DMS79 (cell line): ENCODE measurements at places on chromosomes 1 and 21.

DNA sequence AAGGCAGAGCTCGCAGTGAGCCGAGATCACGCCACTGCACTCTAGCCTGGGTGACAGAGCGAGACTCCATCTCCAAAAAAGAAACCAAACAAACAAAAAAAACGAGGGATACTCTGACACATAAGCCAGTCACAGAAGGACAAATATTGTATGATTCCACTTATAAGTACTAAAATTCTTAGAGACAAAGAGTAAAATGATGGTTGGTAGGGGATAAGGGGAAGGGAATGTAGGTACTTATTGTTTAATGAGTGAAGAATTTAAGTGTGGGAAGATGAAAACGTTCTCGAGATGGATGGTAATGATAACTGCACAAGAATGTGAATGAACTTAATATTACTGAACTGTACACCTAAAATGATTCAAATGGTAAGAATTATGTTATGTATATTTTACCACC, 66.7 kb upstream of the GUCA2A start:
- DNase-seq, result no peak

GRCh38 chr1:47575855-47576757, 138.3 kb downstream of the FOXD2 start:
- no peak for DNase-seq

DNA sequence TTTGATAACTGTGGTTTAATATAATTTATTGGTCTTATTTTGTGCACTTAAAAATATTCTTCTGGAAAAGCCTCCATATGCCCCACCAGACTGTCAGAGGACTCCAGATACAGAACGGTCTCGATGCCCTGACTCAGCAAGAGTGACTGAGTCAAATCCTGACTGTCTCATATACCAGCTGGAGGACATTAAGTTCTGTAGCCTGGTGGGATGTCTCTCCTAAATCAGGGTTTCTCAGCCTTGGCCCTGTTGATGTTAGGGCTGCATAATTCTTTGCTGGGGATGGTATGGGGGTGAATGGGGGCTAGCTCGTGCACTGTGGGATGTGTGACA, 67.7 kb upstream of the TLR5 start:
- no peak for DNase-seq

DNA sequence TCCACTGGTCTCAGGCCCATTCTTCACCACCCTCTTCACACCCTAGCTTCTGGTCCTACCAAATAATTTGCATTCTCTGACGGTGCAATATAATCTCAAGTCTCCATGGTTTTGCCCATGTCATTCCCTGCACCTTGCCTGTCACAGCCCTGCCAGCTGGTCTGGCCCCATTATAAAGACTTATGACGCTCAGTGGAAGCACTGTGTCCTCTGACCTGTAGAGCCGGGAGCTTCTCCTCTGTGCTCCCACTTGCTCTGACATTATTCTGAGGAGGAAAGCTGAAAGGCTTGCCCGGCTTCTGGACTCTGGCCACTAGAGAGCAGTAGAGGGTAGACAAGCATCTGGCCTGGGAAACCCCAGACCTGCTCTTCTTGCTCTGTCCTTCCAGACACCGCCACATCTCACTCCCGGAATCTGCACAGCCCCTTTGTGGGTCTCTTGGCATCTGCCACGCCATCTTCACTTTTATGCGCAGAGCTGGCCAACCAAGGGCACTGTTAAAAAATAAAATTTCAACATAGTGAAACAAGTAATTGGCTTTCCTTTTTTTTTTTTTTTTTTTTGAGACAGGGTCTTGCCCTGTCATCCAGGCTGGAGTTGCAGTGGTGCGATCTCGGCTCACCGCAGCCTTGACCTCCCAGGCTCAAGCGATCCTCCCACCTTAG, 44.4 kb downstream of the NENF start:
- DNase-seq, result peak; percentile 55

GRCh38 chr1:1291023-1291528, 10.8 kb downstream of the SCNN1D start:
- DNase-seq, result peak; percentile 40

DNA sequence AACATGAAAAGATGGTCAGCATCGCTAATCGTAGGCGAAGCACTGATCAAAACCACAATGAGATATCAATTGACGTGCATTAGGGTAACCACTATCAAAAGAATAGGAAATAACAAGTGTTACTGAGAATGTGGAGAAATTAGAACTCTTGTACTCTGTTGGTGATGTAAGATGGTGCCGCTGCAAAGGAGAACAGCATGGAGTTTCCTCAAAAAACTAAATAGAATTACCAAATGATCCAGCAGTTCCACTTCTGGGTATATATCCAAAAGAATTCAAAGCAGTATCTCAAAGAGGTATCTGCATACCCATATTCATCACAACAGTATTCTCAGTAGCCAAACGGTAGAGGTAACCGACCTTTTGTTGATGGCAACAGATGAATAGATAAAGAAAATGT, 8.3 kb upstream of the CD101 start:
- no peak for DNase-seq

DNA sequence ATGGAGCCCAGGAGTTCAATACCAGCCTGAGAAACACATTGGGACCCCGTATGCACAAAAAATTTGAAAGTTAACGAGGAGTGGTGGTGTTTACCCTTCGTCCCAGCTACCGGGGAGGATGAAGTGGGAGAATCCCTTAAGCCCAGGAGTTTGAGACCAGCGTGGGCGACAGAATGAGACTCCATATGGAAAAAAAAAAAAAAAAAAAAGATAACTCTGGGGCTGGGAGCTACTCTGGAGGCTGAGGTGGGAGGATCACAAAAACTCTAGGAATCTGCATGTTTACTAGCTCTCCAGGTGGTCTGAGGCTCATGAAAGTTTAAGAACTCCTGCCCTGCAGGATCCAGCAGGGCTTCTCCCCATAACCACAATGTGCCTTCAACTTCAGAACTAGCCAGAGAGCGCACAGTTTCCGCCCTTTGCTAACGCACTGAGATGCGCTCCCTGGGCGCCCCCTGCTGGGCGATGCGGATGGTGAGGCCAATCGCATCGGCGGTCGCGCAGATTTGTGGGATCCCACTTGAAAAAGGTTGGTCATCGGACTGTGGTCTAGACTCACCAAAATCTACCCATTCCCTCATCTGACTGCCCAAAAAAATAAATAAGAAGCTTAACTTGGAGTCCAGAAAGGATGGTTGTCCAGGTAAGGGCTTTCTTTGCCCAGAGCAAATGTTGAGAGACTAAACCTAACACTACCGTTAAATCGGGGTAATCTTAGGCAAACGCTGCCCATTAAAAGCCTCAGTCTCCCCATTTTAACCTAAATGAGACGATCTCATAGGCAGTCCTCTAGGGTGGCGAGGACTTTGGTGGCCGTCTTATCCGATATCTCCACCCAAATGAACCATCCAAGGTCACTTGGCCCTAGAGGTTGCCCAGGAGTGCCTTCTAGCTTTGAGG, 8.8 kb downstream of the ZNF683 start:
- no peak for DNase-seq

DNA sequence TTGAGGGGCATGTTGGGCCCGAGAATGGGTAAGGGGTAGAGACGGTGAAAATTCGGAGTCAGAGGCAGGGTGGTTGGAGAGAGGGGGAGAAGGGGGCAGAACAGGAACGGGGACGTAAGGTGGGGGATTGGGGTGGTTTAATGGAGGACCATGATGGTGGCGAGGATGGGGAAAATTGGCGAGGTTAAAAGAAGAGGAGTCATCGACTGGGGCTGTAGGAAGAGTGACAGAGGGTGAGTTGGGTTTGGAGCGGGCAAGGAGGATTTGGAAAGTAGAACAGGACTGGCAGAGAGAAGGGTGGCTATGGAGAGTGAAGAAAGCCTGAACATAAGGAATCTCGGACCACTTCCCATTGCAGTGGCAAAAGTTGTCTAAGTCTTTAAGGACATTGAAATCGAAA, 10.8 kb upstream of the ZBTB48 start:
- DNase-seq, result no peak

GRCh38 chr1:105544475-105544874, 1512.0 kb upstream of the PRMT6 start:
- no peak for DNase-seq

DNA sequence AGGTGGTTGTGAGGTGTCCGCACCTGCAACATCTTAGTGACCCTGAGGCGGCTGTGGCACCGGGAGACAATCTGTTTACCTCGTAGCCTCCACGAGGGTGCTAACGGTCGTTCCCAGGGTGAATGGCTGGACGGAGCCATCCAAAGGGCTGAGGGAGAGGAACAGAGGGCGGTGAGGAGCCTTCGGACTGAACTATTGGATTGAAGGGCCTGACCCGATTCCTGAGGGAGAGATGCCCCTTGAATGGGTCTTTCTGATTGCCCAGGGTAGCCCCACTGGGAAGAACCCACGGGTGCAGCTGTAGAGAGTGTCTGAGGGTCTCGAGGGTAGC, 2.3 kb downstream of the NR5A2 start:
- no peak for DNase-seq

GRCh38 chr1:222054416-222054815, 312.5 kb upstream of the DUSP10 start:
- DNase-seq, result no peak

DNA sequence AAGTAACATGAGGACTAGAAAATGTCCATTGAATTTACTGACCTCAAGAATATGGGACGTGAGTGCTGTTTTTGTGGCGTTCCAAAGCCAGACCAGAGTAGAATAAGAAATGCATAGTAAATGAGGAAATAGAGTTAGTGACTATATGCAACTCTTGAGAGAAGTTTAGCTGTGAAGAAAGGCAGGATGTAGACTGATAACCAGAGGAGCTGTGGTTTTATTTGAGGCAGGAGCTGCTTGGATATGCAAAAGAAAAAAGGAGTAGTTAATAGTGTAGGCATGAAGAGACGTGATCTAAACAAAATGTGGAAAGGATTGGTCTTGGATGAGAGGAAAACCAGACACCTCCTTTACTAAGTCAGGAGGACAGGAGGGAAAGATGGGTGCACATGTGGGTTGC, 28.2 kb downstream of the DNAH14 start:
- no peak for DNase-seq

GRCh38 chr1:6009120-6010040, 17.2 kb upstream of the NPHP4 start:
- no peak for DNase-seq

- DNase-seq, result no peak
Observed at GRCh38 chr21:22421416-22422180, 1423.4 kb downstream of the NCAM2 start.

DNA sequence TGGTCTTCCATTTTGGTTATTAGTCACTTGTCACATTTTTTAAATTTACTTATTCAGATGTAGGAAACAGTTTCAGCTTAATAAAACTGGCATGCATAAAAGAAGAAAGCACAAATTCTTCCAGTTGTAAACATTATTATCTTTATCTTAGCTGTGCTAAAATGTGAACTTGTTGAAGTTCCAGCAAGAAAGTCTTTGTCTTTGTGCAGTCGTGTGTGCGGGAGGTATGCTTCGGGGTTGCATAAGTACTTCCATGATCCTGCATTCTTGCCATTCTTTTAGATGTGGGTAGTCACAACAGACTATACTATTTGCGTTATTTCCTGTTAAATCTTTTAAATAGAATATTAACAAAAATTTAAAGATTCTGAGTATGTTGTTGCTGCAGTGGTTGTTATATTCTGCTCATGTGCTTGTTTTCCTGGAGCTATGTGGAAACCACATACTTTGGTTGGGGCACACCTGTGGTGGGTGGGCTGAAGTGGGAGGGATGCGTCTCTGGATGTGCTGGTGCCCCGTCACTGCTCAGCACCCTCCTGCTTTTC, 49.9 kb downstream of the CBS start:
- DNase-seq, result no peak

DNA sequence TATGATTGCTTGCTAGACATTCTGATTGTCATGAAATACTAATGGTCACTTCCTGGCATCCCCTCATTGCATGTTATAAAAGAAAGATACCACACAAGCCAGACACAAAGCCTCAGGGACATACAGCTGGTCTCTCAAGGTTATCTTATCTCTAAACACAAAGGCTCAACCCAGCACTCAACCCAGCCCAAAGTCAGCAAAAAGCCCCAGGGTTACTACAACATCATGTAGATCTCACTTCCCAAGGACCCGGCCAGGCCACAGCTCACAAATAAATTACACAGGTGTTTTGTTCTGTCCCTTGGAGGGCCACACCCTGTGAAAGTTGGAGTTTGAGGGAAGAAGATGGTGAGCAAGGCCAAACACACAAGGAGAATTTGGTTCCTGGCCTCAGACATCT, 109.7 kb upstream of the BARHL2 start:
- DNase-seq, result no peak

DNA sequence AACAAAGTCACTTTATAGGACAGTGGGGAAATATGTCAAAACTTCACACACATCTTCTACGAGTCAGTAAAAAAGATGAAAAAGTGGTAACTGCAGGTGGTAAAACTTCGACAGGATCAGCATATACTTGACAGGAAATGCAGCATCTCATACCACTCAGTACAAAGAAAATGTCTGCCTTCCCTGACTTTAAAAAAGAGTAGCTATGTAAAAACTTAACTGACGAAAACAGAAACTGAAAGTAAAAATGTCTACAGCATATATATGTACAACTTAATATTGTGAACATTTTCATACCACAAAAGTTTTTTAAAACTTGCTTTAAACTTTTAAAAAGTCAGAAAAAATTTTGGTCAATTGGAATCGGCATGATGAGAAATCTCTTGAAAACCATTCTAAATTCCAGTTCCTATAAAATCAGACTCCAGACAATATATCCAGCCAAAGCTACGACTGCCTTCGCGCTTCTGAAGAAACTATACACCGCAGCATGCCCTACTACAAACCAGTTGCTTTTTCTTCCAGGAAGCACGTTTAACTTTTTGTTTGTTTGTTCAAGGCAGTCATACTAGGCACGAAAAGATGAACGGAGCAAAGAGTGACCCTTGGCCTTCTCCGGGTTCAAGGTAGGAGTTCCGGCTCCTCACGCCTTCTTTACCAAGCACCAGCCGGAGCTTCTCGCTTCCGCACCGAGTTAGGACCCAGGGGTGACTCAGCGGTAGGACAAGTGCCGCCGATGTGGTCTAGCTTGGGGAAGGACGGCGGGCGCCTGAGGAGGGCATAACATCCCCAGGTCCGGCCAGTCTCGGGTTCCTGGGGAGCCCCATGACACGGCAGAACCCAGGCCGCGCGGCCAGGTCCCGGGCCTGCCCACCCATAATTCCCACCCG, 612 bp downstream of the PSMA5 start:
- DNase-seq, result peak; percentile 69

DNA sequence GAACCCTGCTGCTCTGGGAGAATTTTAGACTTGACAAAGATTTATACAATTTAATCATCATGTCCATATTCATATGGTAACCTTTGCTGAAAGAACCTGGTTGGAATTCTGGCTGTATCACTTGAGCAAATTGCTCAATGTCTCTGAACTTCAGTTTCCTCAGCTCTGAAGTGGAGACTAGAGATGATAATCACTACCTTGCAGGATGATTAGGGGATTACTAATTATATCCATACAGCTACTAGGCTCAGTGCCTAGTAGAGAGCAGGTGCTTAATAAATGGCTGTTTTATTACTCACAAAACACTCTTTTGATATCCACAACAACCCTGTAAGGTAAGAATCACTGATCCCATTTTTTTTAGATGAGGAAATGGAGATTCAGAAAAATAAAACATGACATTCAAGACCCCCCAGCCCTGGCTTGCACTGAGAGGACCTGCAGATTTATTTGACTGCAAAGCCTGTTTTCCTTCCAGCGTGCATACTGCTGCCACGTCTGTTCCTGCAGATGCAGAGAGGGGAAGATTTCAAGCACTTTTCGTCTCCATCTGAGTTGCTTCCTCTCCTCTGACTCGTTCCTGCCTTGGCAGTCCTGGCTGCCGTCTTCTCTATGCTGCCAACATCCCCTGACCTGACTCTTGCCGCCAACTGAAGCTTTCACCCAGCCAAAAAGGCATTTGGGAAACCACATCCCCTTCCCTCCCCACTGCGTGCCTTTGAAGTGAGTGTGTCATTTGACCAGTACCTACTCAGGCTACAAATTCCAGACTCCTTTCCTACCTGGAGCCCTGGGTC, 203.0 kb downstream of the PLPP3 start:
- DNase-seq, result peak; percentile 65

GRCh38 chr1:85708829-85709227, 595 bp upstream of the ZNHIT6 start:
- DNase-seq, result no peak
